ENCODE measurements at places on chromosomes 6 and 20.

DNA sequence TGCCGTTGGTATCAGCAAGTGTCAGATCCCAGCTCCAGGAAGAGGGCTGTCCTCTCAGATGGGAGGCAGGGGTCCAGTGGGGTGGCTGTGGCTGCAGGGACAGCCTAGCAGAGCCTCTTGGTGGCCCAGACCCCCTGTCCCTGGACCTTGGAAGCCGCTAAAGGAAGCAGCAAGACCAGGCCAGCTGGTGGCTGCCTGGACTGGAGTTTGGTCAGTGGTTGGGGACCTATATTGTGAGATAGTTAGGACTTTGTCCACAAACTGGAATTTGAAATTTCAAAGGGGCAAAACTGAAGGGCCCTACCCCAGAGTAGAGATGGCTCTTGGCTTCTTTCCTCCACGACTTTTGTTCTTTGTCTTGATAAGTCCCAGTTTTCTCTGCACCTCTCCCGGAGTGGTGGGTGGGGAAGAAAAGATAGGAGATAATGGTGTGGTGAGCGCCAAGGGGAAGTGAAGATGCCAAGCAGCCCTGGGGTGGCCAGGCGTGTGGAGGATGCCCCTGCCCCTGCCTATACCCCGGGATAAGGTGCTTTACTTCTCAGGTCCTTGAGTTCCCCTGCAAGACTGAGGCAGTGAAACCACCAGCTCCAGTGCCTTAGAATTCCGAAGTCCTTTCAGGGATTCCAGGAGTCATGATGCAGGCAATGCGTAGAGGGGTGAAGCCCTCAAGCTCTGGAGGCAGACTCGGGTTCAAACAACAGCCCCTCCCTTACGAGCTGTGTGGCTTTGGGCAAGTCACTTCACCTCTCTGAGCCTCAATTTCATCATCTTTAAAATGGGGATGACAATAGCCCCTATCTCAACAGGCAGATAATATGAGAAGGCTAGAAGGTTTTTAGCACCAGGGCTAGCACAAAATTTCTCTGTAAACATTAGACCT, 40.2 kb downstream of the HNF4A start:
- DNase-seq: no peak

GRCh38 chr6:16723826-16724225, 37.4 kb downstream of the ATXN1 start:
- no peak for DNase-seq

DNA sequence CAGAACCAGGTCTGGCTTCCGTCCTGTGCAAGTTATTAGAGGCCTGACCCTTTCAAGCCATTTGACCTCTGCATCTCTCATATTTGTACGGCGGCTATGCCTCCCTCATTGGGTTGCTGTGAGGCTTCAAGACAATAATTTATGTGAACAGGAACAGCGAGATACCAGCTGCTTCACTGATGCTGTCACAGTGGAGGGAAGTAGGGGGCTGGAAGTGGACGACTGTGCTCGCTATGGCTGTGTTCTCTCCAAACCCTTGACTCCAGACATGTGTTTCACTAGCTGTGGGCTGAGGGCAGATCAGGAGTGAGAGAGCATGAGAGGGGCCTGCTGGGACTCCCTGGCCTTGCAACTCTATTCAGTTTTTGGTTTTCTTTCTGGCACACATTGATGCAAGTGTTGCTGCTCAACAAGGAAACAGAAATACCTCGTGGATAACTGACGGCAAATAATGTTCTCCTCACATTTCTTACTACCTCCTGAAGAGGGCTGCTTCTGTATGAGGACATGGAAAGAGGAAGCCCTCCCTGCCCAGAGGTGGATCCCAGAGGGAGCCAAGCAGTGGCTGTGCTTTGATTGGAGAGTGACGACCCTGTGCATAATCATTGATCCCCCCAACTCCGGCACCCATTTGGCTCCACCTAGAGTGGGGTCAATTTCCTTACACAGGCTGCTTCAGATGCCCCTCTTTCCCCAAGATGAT, 34.7 kb upstream of the SCP2D1 start:
- no peak for DNase-seq

GRCh38 chr6:158418501-158418900, 106.2 kb downstream of the TULP4 start:
- no peak for DNase-seq

DNA sequence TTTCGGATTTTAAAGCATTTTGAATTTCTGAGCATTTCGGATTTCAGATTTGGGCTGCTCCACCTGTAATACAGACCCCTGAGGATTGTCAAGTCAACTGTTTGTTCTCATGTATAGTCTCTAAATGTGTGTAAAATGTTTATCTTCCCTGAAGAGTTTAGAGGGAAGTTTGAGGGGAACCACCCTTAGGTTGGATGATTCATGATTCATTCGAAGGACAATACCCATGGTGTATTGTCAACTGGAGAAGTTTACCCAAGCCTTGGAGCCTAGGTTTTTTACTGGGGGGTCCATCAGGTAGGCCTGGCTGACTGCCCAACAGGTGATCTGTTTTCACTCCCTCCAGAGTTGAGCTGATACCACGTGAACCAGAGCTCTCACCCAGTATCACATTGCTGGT, 18.9 kb downstream of the GSTA4 start:
- no peak for DNase-seq

- no peak for DNase-seq
These were observed 60.8 kb upstream of the APCDD1L start for GRCh38 chr20:58575776-58576602.

- no peak for DNase-seq
These were observed 39.2 kb downstream of the CYP24A1 start for GRCh38 chr20:54134445-54135220.

DNA sequence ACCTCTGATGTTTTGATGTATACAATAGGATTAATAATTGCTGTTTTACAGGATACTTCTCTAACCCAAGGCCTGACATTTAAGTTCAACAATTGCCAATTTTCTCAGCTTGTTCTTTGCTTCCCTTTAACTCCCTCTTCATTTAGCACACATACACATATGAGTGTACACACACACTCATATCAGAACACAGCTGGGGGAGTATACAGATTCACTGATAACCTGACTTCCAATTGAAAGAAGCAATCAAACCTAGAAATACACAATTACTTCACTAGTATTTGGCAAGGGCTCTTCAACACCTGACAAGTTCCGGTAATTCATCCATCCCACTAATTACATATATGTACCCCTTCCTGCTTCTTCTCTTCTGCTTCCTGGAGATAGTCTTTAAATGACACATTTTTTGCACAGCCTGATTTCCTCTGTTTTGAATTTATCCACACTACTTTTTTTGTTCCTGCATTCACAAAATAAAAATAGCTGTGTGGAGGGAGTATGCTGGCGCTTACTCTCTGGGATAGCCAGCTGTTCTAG, 11.2 kb downstream of the UST start:
- no peak for DNase-seq

DNA sequence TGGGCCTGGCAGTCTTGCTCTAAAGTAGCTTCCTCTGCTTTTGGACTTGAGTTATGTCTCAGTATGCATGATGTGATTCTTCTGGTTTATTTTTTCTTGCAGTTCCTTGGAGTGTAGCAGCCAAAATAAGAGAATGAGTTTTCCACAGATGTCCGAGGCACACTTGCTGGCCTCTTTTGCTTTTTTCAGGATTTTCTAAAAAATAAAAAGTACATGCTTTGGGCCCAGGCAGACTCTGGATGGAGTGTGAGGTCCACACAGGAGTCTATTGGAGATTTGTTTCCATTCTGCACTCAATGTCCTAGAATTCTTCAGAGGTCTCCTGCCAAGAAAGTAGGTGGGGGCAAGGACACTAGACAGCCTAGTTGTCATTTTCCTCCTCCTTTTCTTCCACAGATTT, 477.6 kb downstream of the EPM2A start:
- DNase-seq: no peak

GRCh38 chr6:87929843-87930288, 117.8 kb upstream of the SPACA1 start:
- DNase-seq: peak; percentile 35

- no peak for DNase-seq
These were observed 21.9 kb upstream of the CD2AP start for GRCh38 chr6:47455533-47456209.

GRCh38 chr20:39789411-39789810, 827.3 kb downstream of the DHX35 start:
- no peak for DNase-seq

GRCh38 chr20:20864351-20865096, 152.1 kb upstream of the RALGAPA2 start:
- DNase-seq: peak; percentile 25

GRCh38 chr6:14925699-14926026, 320.2 kb upstream of the JARID2 start:
- DNase-seq: no peak

DNA sequence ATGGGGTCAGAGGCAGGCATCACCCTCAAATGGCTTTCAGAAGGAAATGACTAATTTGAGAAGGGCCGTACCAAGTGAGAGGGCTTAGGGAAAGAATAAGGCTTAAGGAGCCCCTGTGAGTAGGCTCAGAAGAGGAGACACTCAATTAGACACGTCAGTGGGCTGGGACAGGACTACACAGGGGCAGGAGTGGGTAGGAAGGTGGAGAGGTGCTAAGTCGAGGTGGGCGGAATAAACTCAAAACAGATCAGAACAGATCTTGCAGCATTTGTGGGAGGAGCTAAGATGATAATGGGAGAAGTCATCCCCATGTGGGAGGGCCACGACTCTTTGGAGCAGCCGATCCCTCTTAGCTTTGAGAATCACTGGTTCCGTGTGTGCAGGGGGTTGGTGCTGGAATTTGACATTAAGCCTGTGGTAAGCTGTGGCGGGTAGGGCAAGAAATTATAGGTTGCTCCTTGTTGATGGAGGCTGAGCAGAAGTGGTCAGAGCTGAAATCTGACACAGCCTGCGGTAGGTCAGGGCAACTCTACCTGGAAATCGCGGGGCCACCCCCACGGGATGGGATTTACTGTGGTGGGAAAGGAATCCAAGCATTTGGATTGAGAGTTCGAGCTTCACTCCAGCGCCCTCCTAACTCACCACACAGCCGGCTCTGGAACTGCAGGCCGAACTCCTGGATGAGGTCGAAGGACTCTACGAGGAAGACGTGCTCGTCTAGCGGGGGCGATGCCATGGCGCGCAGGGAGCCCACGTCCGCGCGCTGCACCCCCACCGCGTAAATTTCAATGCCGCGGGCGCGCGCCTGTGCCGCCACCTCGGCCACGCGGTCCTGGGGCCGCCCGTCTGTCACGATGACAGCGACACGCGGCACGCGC, 2.8 kb upstream of the RBPJL start:
- no peak for DNase-seq

GRCh38 chr6:29602564-29603361, 17.8 kb downstream of the OR2H2 start:
- no peak for DNase-seq

- no peak for DNase-seq
These were observed 323.0 kb downstream of the ESR1 start for GRCh38 chr6:152130441-152130840.

DNA sequence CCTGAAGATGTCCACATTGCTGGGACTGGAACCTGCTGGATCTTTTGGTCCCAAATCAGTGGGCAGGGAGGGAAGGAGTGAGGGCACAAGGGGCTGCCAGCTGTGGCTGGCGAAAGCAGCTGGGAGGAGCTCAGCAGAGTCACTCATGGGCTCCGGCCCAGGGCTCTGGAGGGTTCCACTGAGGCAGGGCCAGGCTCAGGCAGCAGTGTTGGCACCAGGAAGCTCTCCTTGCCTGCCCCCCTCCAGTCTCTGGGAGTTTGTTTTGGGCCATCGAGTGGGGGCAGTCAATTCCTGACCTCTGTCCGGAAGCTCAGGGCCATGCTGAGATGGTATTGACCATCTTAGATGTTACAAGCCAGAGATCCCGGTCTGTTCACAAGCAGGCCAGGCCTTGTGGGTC, 39.1 kb upstream of the IRF4 start:
- DNase-seq: no peak

DNA sequence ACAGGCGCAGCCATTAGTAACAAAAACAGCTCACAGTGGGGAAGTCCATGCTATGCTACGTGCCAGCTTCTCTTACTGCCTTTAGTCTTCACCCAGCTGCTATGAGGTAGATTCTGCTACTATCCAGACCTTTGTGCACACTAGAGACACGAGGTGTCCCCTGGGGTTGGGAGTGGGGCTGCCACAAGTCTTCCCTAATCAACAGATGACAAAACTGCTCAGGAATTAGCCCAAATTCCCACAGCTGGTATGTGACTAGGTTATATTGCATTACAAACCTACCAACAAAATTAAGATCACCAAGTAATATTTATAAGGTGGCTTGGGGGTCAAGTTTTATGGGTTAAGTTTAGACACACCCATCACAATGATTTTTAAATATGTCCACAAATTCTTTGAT, 63.3 kb downstream of the PSMB1 start:
- no peak for DNase-seq

- no peak for DNase-seq
These were observed 27.5 kb upstream of the AGPAT4 start for GRCh38 chr6:161301338-161301737.

GRCh38 chr6:96022225-96022624, 6.5 kb downstream of the FUT9 start:
- DNase-seq: no peak

- no peak for DNase-seq
These were observed 163.6 kb downstream of the SYNDIG1 start for GRCh38 chr20:24633026-24633425.

Measured in NCI-H2081 treated with DMSO at 0.1 percent for 48 hours (cell line).